ENCODE measurements at places on chromosomes 2 and 18. TPM values are rescaled to one million over a fixed set of nuclear protein-coding genes. Genes with fewer than 3 reads are reported as not detected.

- H3K27ac ChIP-seq: no peak overlapping the region
- H3K27me3 ChIP-seq: no peaks in the 10 kb centered on the region
- DNase-seq: no peak
- H3K36me3 ChIP-seq: no peaks in the 10 kb centered on the region
These were observed 82.1 kb downstream of the BIN1 start for GRCh38 chr2:127024769-127025358.

DNA sequence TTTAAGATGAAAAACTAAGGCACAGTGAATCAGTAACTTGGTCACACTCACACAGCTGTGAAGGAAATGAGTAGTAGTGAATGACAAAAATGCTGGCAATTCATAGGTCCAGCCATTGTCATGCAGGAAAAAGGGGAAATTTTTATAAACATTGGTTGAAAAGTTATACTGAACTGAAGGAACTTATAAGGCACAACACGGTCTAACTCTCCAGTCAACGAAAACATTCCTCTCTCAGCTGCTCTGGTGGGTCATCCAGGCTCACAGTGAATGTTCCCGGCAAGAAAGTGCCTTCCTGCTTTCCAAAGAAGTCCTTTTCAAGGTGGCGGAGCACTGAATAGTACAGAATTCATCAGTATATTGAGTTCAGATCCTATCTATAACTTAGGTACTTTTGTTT, 476.1 kb downstream of the DCC start:
- no peaks in the 10 kb centered on the region for H3K27me3 ChIP-seq
- H3K36me3 ChIP-seq: no peaks in the 10 kb centered on the region
- no peaks in the 10 kb centered on the region for H3K4me1 ChIP-seq
- no peak overlapping the region for H3K27ac ChIP-seq

GRCh38 chr2:204670124-204670523, 124.8 kb downstream of the PARD3B start:
- DNase-seq: no peak
- no peak overlapping the region for H3K4me3 ChIP-seq
- H3K4me1 ChIP-seq: no peaks in the 10 kb centered on the region
- no peaks in the 10 kb centered on the region for H3K36me3 ChIP-seq

GRCh38 chr2:203774760-203775159, 68.3 kb downstream of the CD28 start:
- H3K4me1 ChIP-seq: no peaks in the 10 kb centered on the region
- no peak overlapping the region for H3K4me3 ChIP-seq
- H3K27me3 ChIP-seq: no peaks in the 10 kb centered on the region
- no peak overlapping the region for H3K27ac ChIP-seq
- H3K36me3 ChIP-seq: no peaks in the 10 kb centered on the region

DNA sequence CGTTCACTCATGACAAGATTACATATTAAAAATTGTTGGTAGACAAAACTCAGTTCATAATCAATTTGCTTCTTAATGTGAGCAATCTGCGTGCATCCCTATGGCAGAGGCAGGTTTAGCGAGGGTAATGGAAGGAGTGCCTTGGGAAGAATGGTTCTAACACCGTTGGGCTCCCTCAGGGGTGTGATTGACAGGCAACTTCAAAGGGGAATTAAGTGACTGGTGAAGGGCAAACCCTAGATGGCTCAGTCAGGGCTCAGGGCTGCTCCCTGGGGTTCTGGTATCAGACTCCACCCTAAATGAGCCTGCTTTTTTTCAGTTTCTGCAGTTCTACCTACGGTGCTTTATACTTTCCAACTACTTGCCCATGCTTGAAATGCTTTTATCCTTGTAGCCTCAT, 419.5 kb upstream of the CELF4 start:
- no peaks in the 10 kb centered on the region for H3K36me3 ChIP-seq
- H3K4me1 ChIP-seq: no peaks in the 10 kb centered on the region
- no peaks in the 10 kb centered on the region for H3K27me3 ChIP-seq
- no peak overlapping the region for H3K4me3 ChIP-seq
- H3K27ac ChIP-seq: no peak overlapping the region

GRCh38 chr2:128310761-128311160, 7.9 kb downstream of the HS6ST1 start:
- no peaks in the 10 kb centered on the region for H3K36me3 ChIP-seq
- no peak overlapping the region for H3K4me3 ChIP-seq
- H3K4me1 ChIP-seq: peaks cover 43% of the 10 kb centered on the region
- H3K27me3 ChIP-seq: no peaks in the 10 kb centered on the region
- no peak for DNase-seq

- peaks cover 86% of the 10 kb centered on the region for H3K27me3 ChIP-seq
- DNase-seq: no peak
- H3K36me3 ChIP-seq: no peaks in the 10 kb centered on the region
- H3K4me1 ChIP-seq: no peaks in the 10 kb centered on the region
- H3K27ac ChIP-seq: no peak overlapping the region
These were observed 10.4 kb downstream of the CIB4 start for GRCh38 chr2:26630669-26631360.

DNA sequence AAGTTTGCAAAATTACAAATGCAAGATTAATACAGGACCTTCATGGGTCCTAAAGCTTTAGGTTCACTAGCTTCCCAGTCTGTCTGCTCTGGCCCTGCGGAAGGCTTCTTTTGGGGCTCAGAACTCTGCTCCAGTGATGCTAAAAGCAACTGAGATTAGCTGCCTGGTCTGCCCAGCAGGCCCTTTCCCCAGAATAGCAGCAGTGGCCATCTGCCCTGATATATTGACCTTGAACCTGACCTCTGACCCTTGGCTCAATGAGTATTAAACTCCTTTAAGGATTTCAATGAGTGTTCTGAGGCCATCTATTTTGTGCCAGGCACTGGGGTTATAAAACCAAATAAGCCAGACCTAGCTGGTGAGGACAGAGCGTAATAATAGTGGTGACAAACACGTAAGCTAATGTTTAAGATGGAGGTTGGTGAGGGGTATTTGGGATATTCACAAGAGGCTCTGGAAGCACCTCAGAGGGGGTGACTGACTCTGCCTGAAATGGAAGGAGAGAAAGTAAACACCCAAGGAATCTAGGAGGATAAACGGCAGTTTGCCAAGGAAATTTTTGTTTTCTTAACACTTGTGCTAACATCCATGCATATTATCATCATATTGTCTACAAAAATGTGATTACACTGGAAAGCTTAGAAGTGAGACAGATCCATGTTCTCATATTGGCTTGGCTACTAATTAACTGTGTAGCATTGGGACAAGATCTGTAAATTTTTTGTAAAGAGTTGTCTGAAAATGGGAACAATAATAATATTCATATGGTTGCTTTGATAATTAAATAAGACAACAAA, 50.4 kb upstream of the LCLAT1 start:
- H3K4me1 ChIP-seq: no peaks in the 10 kb centered on the region
- H3K36me3 ChIP-seq: no peaks in the 10 kb centered on the region
- peaks cover 26% of the 10 kb centered on the region for H3K27me3 ChIP-seq
- no peak for DNase-seq

GRCh38 chr2:210919128-210919527, 362.7 kb downstream of the CPS1 start:
- DNase-seq: no peak
- H3K27me3 ChIP-seq: no peaks in the 10 kb centered on the region
- H3K4me1 ChIP-seq: no peaks in the 10 kb centered on the region
- no peak overlapping the region for H3K27ac ChIP-seq
- no peaks in the 10 kb centered on the region for H3K36me3 ChIP-seq
- H3K4me3 ChIP-seq: no peak overlapping the region

DNA sequence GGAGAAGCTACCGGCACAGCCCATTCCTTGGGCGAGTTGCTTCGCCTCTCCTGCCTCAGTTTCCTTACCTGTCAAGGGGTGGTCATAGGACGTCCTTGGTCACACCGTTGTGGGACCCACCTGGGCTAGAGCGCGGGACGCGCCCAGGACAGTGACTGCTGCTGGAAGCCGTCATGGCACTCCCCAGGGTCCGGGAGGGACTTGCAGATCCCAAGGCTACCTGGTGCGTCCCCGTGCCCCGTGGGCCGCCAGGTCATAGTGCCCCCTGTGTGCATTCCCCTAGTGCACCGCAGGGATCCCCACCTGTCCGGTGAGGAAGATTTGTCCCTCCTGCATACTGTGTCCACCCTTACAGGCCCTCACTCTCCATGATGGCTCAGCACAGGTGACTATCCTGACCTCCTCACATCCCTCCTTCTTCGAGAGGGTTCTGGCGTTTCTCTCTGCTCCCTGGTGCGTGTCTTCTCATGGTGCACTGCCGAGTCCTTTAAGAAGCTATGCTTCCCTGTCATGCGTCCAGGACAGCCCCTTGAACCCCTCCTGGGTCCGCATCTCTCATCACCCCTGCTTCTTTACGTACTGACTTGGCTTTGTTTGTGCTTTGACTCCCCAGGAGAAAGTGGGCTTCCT, 886 bp upstream of the STK25 start:
- H3K27me3 ChIP-seq: no peaks in the 10 kb centered on the region
- H3K27ac ChIP-seq: peak overlapping the region; percentile 94
- peak overlapping the region; percentile 75 for H3K4me3 ChIP-seq
- DNase-seq: no peak
- H3K4me1 ChIP-seq: peaks cover 13% of the 10 kb centered on the region
- H3K36me3 ChIP-seq: peaks cover 11% of the 10 kb centered on the region

DNA sequence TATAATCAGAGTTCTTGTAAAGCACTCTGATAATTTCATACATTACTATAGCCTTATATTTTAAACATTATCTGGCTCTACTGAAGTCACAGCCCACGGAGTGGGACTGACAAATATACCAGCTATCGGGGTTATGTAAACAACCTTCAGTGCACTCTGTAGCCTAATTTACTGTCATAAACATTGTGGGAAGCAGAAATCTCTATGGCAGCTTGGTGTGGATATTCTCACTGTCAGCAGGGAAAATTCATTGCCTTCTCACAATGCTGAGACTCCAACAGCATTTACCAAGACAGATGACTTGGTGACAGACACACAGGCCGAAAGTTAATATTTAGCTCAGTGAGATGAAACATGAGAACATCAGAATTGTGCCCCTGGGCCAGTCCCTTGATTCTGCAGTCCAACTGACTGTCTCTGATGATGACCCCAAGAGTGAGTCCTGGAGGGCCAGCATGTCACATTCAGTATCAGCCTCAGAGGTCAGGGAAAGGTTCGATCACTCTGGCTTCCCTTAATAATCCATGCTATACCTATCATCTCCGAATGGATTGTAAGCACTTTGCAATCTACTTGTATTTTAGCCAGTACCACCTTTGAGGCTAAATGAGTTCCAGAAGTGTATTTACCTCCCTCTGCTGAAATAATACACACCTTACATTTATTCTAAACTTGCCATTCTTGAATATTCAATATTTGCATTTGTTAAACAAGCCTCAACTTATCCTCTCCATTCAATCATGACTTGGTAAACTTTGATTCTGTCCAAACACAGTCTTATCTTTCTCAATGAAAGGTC, 146.2 kb upstream of the OSR1 start:
- no peaks in the 10 kb centered on the region for H3K27me3 ChIP-seq
- H3K36me3 ChIP-seq: no peaks in the 10 kb centered on the region
- no peaks in the 10 kb centered on the region for H3K4me1 ChIP-seq
- no peak overlapping the region for H3K27ac ChIP-seq
- H3K4me3 ChIP-seq: no peak overlapping the region
- DNase-seq: no peak

DNA sequence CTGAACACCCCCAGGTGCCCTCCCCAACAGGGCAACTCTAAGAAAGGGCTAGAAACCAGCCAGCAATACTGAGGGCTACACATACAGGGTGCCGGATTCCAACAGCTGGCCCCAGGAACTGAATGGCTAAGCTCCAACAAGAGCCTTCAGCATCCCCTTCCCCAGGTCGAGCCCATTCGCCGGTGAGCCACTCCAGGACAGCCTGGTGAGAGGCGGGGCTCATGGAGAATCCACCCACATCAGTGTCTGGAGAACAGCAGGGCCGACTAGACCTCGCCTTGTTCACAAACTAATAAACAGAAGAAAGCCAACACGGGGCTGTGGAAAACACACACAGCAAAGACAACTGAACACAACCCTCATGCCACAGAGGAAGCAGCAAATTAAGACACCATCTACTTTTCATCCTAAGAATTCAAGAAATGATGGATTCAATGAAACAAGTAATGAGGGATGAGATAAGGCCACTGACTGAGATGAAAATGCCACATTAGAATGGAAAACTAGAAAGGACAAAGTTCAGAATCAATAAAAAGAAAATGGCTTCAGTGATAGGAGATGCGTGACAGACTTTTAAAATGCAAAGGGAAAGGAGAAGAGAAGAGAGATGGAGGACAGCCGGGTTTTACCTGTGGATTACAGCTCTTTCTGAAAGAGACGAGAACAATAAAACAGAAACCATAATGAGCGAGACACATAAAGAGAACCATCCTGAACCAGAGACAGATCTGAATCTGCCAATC, 8.2 kb downstream of the PER2 start:
- no peak overlapping the region for H3K4me3 ChIP-seq
- no peak overlapping the region for H3K27ac ChIP-seq

DNA sequence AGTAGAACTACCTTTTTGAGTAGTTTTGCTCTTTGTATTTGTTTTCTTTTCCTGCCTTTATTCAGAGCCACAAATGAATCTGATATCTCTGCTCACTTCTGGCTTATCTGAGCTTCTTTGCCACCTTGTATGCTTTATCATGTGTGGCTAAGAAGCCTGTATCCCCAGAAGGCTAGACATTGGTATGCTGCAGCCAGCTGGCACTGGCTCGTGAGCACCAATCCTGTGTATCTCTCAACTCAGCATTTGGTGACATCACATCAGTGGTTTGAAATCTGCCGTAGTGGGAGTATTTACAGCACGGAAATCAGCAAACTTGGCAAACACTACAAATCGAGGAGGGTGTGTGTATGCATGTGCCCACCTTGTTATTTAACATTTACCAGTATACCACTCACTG, 183.7 kb upstream of the LHCGR start:
- H3K27ac ChIP-seq: no peak overlapping the region
- no peak overlapping the region for H3K4me3 ChIP-seq
- H3K4me1 ChIP-seq: no peaks in the 10 kb centered on the region
- no peaks in the 10 kb centered on the region for H3K27me3 ChIP-seq

DNA sequence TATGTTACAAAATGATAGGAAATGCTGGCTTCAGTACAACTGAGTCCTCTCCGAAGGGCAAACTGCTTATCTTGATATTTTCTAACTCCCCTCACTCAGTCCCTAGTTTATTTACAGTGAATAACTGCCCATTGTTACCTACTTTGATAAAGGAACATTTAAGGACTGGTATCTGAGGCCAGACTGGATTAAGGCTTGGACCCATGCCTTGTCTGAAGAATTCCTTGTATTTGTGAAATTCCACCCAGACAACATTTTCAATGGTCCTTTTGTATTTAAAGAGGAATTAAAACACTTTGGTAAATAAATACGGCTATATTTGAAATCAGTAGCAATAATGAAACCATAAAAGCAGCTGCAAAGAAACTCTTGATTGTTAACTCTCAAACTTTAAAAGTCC, 58.3 kb downstream of the PELI1 start:
- no peak for DNase-seq
- H3K27ac ChIP-seq: no peak overlapping the region
- H3K27me3 ChIP-seq: no peaks in the 10 kb centered on the region
- peaks cover 18% of the 10 kb centered on the region for H3K4me1 ChIP-seq

Gene ALPI
- total RNA-seq: not detected

Gene SAG
- not detected for total RNA-seq

Gene INHA
- total RNA-seq: 0.51 TPM

Gene LIMS3
- 0.74 TPM for total RNA-seq

Gene MEIS1
- 9.0 TPM for total RNA-seq

Gene RBM43
- 4.7 TPM for total RNA-seq

Gene TCF23
- total RNA-seq: not detected

Gene RFTN2
- total RNA-seq: not detected
